ENCODE measurements at places on chromosomes 3 and 15.

GRCh38 chr15:74226761-74227540 lies 9.2 kb upstream of the CCDC33 start:
- DNase-seq = no peak

- DNase-seq = peak; percentile 66
These were observed 15.5 kb downstream of the TBC1D2B start for GRCh38 chr15:78061963-78062427.

DNA sequence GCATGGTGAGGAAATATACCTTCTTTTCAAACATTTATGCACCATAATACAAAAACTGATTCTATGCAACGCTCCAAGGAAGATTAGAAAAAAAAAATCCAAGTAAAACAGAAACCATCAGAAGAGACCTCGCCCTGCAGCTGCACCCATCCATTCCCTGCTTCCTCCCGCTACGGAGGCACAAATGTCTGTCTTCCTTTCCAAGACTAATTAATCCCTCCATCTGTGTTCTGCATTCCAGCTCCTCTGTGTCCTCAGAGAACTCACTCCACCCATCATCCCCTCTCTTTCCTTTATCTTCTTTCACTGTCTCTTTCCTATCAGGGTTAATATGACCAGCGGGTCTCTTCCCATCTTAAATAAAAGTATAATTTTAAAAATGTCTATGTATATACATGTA lies 196.1 kb downstream of the ADAMTSL3 start:
- no peak for DNase-seq

GRCh38 chr15:96352604-96353405 lies 22.3 kb downstream of the NR2F2 start:
- DNase-seq = no peak

- DNase-seq = peak; percentile 65
These were observed 1.3 kb downstream of the ARL6IP5 start for GRCh38 chr3:69085833-69086722.

GRCh38 chr15:69405110-69405509 lies 9.0 kb upstream of the KIF23 start:
- DNase-seq = no peak

DNA sequence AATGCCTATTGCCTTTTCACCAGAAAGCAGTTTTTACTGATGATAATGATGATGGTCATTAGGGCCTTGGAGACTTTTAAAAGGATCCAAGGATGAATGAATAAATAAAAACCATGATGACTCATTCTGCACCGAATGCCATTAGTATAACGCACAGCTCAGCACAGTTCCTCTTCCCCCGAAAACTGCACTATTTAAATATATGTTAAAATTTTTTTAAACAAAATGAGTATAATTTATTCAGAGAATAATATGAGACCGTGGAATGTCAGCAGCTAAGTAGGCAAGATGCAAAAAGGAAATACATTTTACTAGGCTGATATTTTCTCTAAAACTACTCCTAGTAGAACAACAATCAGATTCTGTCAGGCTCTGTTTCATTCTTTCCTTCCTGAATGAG lies 83.4 kb upstream of the NANOGP8 start:
- no peak for DNase-seq

DNA sequence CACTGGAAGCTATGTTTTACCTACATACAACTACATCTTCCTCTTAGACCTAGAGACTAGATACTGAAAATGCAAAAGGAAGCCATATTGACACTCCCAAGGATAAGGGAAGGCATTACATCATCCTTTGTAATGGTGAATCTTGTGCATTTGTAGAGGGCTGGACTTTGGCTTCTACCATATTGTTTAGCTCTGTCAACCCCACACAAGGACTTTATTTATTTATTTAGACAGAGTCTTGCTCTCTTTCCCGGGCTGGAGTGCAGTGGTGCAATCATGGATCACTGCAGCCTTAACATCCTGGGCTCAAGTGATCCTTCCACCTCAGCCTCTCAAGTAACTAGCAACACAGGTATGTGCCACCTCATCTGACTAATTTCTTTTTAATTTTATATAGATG lies 331.5 kb upstream of the TPRG1 start:
- DNase-seq = no peak

GRCh38 chr3:139457066-139457465 lies 19.2 kb downstream of the RBP2 start:
- DNase-seq = no peak

GRCh38 chr15:41115652-41116115 lies 396 bp downstream of the INO80 start:
- DNase-seq = peak; percentile 79

DNA sequence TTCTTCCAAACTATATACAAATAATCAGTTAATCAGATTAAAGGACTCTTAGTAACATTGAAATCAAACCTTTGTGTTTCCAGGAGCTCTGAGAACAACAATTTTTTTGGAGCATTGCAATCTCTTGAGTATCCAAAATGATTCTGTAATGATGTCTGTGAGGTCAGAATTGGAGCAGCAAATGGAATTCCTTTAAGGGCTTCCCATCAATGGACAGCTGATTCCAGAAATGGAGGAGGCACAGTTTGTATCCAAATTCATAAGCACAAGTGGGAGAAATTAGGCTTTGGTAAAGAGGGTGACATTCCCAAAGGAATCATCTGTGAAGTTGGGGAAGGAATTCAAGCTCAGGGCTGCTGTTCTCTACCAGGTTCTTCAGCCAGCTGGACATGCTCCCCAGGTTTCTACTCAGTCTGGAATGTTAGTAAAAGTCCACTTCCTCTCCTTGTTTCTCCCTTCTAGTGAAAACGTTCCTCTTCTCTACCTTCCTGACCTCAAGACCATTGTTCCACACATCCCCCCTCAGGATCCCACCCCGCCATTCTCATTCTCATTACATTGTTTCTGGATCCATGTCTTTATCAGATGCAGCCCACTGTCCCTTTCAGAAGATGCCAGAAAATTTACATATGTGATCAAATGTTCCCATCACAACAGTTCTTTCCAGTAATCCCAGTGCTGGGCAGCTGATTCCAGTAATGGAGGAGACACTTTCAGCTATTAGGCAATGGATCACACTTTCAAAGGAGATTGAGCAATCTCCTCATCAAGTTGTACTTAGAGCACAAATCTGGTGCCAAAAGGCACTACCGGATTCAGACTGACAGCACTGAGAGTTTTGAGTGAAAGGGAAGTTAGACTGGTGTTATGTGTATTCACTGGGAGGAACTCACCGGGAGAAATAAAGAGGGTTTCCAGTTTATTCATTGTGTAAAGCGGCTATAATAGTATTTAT lies 391.3 kb upstream of the TPRG1 start:
- DNase-seq = no peak

GRCh38 chr3:13087320-13087990 lies 14.2 kb upstream of the IQSEC1 start:
- DNase-seq = no peak

GRCh38 chr3:120344349-120344748 lies 4.8 kb downstream of the LRRC58 start:
- peak; percentile 69 for DNase-seq

Data from CD4-positive, alpha-beta T cell treated with Interleukin-17A for 1 hour (primary cell).